Fibroblast of mammary gland (primary cell): ENCODE measurements at places on chromosomes 7 and 10.

DNA sequence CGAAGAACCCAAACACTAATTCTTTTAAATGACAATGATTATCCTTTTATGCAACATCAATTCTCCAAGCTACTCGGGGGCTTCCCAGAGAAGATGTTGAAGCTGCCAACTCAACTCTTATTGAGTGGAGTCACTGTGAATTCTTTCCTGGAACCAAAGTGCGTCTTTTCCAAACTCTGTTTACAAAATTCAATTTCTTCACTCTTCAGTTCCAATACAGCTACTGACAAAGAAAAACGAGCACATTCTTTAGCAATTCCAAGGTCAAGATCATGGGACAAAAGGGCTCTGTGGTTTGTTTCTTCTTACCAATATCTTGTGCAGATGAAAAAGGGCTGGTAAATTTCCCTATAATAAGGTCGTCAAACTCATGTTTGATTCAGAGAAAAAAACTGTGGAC lies 74.2 kb downstream of the FAS start:
- DNase-seq: peak; percentile 87

DNA sequence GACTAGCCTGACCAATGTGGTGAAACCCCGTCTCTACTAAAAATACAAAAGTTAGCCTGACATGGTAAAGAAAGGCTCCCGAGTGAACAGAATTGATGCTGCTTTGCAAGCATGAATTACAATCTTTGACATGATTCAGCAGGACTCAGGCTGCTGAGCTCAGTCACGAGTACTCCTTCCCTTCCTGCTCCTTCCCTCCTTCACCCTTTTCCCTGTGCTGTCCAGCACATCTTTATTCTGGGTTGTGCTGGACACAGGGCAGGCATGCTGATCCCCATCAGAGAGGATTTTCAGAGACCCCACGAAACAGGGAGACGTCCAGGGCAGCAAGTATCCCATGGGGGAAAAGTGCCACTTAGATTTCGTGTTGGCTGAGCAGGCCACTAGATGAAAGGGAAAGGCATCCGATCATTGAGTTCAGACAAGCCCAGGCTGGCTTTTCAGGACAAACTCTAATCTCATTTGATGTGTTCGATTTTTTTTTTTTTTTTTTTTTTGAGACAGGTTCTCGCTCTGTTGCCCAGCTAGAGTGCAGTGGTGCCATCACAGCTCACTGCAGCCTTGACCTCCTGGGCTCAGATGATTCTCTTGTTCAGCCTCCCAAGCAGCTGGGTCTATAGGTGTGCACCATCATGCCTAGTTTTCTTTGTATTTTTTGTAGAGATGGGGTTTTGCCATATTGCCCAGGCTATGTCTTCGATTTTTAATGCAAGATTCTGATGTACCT lies 36.5 kb downstream of the BAMBI start:
- no peak for DNase-seq

DNA sequence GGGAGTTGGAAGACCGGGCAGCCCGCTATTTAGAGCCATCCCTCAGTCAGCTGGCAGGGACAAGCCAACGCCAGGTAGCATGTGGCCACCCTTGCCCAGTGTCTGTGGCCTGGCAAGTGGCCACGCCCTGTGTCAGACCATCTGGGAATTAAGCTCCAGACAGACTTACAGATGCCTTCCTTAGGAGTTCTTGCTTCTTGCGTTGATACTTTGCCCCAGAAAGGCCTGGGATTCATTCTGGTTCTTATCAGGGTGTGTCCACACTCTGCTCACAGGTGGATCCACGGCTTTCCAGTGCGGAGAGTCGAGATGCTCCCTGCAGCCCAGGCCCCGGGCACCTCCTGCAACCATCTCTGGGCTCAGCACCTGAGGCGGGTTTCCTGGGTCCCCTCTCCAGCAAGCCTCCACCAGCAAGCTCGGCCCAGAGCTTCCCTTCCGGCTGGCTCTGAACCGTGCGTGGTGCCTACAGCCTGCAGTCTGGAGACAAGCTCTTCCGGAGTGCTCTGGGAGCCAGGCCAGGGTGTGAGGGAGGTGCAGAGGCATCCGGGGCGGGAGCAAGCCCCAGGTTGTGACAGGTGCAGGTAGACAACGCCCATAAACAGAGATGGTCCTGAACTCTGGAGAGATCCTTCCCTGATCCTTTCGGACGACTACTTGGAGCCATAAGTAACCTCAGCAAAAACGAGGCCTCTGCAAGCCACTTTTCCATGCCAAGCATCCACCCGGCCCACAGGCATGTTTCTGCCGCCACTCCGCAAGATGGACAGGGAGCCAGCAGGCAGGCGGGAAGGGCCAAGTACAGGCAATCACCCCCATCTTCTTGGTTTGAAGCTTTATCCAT lies 32.3 kb upstream of the PPIF start:
- peak; percentile 18 for DNase-seq

GRCh38 chr10:127462643-127463295 lies 86.3 kb upstream of the NPS start:
- DNase-seq: no peak

DNA sequence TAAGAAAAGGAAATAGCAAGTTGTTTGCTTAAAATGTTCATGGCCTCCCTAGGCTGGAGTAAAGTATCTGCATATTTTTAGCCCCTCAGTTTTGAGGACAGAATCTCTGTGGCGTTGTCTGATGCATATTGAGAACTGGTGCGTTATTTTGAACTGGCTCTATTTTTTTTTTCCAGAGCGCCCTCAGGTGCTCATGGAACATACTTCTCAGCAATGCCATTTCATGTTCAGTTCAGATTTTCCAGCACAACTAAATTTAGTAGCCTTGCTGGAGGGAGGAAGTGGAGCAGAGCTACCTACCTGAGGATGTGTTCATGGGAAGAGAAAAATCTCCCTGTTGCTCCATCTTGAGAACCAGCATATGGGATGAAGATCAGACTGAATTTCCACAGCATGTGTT lies 870.5 kb downstream of the LRMDA start:
- DNase-seq: peak; percentile 27

- DNase-seq: no peak
Measured at GRCh38 chr7:27189295-27189996, 4.4 kb upstream of the HOXA11 start.

- no peak for DNase-seq
Measured at GRCh38 chr7:97016381-97017191, 8.0 kb downstream of the DLX5 start.

DNA sequence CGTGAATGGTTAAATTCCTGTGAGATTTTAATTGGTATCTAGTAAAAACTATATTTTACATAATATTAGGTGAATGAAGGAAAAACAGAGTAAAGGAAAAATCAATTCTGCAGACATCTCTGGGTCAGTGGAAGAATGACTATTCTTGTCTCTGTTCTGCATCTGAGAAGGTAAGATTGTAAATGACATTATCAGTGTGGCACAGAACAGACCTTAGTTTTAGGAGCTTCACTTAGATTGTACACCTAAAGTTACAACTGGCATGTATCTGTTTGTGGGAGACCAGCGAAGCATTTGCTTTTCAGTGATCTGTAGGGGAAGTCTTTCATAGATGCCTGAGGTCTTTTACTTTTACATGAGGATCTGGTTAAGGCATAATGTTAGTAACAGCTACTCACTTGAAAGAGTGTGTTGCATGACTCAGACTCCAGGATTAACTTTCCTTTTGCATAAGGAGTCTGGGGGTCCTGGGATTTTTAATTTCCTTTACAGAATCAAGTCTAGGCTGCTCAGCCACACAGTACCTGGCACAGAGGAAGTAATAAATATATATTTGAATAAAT lies 56.2 kb downstream of the JMJD1C start:
- DNase-seq: peak; percentile 70

DNA sequence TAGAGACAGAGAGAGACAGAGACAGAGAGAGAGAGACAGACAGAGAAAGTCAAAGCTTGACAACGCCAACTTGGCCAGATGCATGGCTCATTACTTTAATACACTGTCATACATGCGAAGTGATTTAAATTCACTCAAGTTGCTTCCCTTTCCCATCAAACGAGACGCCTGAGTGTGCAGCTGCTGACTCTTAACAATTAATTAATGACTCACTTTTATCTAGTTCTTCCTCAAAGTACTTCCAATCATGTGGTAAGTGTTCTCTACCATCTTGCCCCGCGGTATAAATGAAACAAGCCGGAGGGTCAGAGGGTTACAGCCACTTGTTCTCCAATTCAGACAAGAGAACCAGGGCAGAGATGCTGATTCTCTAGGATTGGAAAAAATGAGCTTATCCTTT lies 90.8 kb downstream of the SFMBT2 start:
- DNase-seq: no peak

DNA sequence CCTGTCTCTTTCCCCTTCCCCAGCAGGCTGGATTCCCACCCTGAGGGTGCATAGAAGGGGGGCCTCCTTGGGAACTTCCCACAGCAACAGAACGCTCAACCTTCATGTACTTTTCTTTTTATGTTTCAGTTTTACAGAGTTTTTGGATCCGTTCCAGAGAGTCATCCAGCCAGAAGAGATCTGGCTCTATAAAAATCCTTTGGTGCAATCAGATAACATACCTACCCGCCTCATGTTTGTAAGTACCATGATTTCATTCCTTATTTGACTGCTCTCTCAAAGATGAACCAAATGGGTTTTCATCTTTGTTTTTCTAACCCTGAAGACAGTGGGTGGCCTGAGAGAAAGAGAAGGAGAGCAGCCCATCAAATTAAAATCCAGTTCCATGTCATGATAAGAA lies 46.7 kb downstream of the PLPP4 start:
- no peak for DNase-seq

GRCh38 chr10:43128958-43129706 lies 9.1 kb upstream of the CSGALNACT2 start:
- peak; percentile 96 for DNase-seq

- no peak for DNase-seq
Measured at GRCh38 chr7:151400626-151401315, 9.1 kb downstream of the WDR86 start.

- no peak for DNase-seq
Measured at GRCh38 chr7:2934984-2935740, 91.1 kb upstream of the GNA12 start.

- DNase-seq: no peak
Measured at GRCh38 chr7:4885317-4885807, 1.8 kb upstream of the RADIL start.

- no peak for DNase-seq
Measured at GRCh38 chr7:52831321-52831720, 204.1 kb upstream of the POM121L12 start.

- DNase-seq: no peak
Measured at GRCh38 chr10:93475227-93475626, 6.9 kb downstream of the MYOF start.

GRCh38 chr7:137546671-137547070 lies 203.1 kb upstream of the PTN start:
- peak; percentile 56 for DNase-seq

- no peak for DNase-seq
Measured at GRCh38 chr7:139829025-139829774, at the start of gene TBXAS1. Gene TBXAS1, plus strand, starts transcription at chr7:139829264. Its CDS starts 127 bp downstream, at chr7:139829391.

DNA sequence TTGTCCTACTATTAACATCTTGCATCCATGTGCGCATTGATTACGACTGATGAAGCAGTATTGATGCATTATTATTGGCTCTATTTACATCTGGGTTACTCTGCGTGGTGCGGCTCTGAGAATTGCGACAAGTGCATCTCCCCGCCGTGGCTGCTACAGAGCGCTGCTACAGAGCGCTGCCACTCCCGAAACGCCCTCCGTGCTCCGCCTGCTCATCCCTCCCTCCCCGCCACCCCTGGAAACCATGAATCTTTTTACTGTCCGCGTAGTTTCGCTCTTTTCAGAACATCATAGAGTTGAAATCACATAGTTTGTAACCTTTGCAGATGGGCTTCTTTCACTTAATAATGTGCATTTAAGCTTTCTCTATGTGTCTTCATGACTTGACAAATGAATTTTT lies 74.1 kb downstream of the ADARB2 start:
- DNase-seq: no peak

DNA sequence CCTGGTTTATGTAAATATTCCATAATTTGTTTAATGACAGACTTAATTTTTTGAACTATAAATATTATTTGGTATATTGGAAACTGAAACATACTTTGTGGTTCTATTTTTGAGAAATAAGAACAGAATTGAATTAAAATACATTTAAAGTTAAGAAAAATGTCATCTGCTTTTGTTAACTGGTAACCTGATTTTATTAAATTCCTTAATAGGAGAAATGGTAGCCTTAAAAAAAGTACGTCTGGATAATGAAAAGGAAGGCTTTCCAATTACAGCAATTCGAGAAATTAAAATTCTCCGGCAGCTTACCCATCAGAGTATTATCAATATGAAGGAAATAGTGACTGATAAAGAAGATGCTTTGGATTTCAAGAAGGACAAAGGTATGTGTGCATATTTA lies 51.6 kb downstream of the CDK13 start:
- DNase-seq: no peak

DNA sequence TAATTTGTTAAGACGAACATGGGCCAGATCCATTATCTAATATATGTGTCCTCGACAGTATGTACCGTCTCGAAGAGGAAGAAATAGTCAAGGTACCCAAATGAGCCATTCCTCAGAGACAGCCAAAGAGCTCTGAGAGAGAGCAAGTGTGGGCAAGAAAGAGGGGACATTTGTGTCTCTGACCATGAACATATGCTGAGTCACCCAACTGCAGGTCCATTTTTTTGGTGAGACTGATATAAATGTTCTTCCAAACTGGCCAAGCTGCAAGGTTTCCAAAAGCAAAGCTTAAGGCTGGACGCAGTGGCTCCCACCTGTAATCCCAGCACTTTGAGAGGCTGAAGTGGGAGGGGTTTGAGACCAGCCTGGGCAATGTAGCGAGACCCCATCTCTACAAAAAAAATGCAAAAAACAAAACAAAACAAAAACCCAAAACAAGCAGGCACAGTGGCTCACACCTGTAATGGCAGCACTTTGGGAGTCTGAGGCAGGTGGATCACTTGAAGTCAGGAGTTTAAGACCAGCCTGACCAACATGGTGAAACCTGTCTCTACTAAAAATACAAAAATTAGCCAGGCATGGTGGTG lies 26.0 kb upstream of the ATXN7L1 start:
- DNase-seq: no peak

GRCh38 chr10:100570506-100570905 lies 34.8 kb downstream of the HIF1AN start:
- DNase-seq: no peak

DNA sequence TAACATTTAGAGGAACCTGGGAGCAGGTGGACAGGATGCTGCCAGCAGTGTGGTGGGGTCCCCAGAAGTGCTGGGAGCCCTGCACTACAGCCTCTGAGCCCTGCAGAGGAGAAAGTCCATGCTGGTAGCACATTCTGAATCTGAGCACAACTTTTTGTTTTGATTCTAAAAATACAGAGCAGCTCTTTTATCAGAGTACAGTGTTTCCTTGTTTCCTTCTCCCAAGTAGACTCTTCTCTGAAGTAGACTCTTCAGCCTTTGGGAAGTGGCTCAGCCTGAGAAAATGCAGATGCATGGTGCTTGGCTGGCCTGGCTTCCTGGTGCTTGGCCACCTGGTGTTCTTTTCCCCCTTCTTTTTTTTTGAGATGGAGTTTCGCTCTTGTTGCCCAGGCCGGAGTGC lies 9.1 kb downstream of the ADCY1 start:
- no peak for DNase-seq
